ENCODE measurements at places on chromosomes 7 and 10.
A peak's percentile ranks its signal among the peaks of the same experiment; 100 is the strongest.

GRCh38 chr10:74034301-74034700, 36.4 kb downstream of the VCL start:
- DNase-seq, result no peak

DNA sequence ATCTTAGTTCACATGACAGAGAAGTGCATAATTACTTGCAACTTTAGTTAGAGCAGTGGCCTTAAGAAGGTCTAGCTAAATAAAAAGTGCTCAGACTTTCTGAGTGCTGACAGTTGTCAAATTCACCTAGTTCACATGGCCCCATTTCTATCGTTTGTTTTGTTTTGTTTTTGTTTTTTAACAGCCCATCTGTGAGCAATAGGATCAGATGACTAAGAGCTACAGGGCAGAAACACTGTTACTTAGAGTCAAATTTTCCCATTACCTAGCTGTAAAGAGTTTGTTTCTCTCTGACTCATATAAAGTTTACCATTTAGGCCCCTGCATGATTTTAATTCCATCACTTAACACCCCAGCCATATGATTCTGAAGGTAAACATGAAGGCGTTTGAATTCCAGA, 18.8 kb downstream of the CAV1 start:
- no peak for DNase-seq

GRCh38 chr10:104331208-104331838, 6.9 kb downstream of the ITPRIP start:
- no peak for DNase-seq

DNA sequence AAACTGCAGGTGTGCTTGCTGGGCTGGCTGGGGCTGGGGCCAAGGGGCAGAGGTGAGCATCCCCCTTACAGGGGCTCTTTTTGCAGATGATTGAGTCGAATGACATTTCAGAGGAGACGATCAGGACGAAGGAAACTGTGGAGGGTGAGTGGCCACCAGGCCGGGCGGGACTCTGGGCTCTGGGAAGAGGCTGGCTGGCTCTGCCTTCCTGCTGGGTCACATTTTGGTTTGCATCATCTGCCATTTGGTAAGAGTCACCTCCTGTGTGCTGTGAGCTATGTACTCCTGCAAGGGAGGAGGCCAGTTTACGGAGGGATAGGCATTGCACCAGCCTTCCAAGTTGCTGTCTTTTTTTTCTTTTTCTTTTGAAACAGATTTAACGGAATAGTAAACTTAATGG, 73.0 kb upstream of the GTF2IRD1 start:
- DNase-seq, result no peak

DNA sequence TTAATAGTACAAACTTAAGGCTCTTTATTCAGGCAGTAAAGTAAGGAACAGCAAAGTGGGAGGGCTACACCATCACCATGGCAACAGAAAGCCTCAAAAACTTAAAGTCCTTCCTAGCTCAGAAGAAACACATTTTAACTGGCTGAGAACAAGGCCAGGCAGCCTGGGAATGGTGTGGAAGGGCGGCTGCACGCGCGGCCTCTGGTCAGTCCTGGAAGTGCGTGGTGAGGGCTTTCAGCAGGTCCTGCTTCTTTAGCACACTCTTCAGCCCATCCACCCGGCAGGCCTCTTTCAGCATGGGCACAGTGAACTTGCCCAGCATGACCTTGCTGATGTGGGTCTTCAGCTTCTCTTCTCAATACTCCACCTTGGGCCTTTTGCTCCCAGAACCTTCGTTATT, 133.0 kb downstream of the CYP26A1 start:
- no peak for DNase-seq

DNA sequence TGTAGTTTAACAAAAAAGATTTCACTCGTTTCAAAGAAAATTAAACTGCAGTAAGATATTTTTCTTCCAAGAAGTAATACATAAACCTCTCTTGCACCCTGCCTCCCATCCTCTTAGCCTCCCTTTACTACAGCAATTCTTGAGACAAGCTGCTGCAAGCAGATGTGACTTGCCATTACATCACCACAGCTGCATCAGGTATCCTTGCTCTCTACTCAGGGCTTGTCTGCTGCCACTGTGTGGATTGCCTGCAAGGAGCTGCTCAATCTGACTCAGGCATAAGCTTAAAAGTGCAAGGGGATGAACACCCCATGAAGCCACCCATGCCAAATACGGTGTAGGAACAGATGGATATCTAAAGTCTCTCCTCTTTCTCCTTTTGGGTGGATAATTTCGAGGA, 609.9 kb downstream of the DNAJB9 start:
- no peak for DNase-seq

DNA sequence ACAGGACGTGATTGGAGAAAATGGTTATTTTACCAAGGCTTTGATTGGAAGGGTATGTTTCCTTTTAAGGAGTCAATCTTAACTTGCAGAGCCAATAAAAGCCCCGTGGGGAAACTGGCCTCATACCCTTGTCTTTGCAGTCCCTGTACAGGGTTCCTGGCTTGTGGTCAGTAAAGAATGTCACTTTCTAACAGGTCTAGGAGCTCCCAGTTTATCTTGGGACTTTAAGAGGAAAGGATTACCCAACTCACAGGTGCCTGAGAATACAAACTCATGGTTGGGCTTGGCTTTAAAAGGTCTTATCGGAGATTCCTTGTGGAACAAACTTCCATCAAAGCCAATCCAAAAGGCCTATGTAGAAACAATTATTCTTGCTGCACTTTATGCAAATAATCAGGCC, 221.8 kb downstream of the PHF14 start:
- DNase-seq, result no peak

DNA sequence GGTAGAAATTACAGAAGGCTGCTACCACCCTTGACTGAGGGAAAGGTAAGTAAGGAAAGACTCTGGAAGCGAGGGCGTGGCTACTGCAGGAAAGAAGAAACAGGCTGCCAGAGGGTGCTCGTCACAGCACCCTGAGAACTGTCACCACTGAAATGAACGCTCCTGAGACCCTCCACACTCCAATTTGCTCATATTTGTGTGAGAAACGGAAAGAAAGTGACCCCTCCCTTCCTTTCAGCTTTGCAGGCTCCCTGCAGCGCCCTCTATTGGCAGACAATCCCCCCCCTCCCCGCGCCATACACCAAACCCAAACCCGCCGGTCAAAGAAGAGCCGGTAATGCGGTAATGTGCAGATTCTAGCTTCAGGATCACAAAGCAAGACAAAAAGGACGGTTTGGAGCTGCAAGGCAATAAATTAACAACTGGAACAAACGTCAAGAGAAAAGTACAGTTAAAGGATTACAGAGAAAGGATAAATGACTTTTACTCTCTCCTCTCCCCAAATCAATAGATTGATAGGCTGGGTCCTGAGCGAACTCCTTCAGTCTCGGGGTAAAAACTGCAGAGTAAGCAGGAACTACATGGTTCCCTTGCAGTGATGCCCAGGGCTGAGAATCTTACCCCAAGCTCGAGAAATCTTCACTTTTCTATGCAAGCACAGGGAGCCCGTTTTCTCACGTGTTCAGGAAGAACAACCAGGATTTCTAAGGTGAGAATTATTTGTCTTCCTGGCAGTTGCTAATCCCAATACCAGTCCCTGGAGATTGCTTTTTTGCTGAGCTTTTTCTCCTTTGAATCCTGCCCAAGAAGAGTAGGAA, 47.6 kb downstream of the STEAP1B start:
- peak; percentile 49 for DNase-seq

DNA sequence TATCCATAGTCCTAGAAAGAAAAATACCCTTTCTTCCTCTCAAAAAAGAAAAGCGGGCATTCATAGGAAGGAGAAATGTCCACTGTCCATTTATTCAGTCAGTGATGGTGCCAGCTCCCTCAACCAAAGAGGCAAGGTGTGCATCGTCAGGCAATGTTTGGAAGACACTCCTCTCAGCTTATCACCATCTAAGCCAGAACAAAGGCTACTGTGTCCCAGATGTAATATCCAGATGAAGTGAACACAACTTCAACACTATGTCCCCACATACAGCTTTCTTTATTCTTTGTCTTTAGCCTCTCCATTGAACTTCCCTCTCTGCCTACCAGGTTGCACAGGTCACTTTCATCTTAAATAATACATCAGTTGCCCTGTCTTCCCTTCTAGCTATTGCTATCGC, 131.4 kb upstream of the RNF32 start:
- no peak for DNase-seq

- no peak for DNase-seq
These were observed 63.6 kb downstream of the MACC1 start for GRCh38 chr7:20153567-20153966.

DNA sequence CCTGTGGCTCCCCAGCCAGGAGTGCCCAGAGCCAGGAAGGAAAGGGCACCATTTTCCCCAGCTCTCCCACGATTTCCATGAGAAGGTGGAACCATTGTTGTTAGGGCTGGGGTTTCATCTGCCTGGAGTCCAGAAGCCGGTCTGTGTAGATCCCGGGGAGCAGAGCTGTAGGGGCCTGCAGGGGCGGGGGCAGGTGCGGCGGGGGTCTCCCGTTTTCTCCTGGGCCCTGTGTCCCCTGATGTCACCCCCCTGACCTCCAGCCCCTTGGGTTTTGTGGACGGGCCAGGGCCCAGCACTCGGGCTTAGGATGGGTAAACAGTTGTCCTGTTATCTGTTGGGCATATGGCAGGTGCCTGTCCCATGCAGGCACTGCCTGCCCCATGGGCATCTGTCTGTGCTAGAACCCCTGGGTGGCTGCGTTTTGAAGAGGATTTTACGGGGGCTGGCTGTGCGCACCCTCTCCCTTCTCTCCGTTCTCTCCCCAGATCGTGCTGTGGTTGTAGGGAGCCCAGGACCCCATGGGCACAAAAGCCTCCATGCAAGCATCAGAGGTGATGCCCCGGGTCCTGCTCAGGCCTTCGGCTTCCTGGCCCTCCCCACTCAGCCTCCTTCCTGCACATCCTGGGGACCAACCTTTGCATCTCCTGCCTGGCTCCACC, 158.8 kb downstream of the WDR37 start:
- no peak for DNase-seq

GRCh38 chr10:78081292-78081691, 47.6 kb downstream of the RPS24 start:
- no peak for DNase-seq

GRCh38 chr10:55002420-55002819, 201.4 kb upstream of the PCDH15 start:
- DNase-seq, result no peak

DNA sequence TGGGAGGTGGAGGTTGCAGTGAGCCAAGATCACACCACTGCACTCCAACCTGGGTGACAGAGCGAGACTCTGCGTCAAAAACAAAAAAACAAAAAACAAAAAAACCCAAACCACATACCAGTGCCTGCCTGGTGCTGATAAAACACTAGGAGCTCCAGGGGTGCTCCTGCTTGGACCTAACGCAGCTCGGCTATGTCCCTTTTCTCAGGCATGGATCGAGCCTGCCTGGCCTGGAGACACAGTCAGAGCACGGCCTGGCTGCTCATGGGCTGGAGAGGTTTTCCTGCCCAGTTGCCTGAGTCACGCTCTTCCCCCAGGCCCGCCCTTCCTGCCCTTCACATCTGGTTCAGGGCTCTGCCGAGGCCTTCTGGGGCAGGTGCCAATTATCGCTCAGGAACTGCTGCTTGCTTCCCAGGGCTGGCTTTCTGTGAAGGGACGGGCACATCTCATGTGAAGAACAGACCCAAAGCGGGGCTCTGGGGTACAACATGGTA, 12.6 kb upstream of the NPFFR1 start:
- peak; percentile 83 for DNase-seq

- DNase-seq, result peak; percentile 92
These were observed at the start of the genes GPC2 and STAG3 for GRCh38 chr7:100177045-100178001. Gene GPC2 (minus strand): TSS chr7:100177381. CDS start chr7:100177199, 182 bp downstream. Gene STAG3 (plus strand): TSS chr7:100177918. CDS start chr7:100180557, 2,639 bp downstream.

DNA sequence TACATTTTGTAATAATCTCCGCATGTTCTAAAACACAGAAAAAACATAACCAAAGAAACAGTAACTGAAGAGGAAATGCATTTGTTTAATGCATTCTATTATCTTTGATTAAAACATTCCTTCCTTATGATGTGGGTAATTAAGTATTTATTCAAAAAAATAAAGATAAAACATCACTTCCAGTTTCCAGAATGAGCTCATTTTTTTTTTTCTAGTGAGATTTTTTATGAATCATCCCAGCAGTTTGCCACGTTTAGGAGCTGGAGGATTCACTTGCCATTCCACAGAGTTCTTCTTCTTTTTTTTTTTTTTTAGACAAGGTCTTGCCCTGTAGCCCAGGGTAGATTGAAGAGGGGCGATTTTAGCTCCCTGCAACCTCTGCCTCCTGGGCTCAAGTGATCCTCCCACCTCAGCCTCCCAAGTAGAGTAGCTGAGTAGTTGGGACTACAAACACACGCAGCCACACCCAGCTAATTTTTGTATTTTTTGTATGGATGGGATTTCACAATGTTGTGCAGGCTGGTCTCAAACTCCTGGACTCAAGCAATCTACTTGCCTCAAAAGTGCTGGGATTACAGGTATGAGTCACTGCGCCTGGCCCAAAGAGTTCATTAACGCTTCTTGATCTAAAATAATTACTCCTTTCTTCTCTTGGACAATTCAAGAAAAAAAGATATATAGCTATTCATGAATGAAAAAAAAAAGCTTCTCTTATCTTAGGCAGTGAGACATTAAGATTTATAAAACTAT, 177.3 kb downstream of the DKK1 start:
- no peak for DNase-seq

DNA sequence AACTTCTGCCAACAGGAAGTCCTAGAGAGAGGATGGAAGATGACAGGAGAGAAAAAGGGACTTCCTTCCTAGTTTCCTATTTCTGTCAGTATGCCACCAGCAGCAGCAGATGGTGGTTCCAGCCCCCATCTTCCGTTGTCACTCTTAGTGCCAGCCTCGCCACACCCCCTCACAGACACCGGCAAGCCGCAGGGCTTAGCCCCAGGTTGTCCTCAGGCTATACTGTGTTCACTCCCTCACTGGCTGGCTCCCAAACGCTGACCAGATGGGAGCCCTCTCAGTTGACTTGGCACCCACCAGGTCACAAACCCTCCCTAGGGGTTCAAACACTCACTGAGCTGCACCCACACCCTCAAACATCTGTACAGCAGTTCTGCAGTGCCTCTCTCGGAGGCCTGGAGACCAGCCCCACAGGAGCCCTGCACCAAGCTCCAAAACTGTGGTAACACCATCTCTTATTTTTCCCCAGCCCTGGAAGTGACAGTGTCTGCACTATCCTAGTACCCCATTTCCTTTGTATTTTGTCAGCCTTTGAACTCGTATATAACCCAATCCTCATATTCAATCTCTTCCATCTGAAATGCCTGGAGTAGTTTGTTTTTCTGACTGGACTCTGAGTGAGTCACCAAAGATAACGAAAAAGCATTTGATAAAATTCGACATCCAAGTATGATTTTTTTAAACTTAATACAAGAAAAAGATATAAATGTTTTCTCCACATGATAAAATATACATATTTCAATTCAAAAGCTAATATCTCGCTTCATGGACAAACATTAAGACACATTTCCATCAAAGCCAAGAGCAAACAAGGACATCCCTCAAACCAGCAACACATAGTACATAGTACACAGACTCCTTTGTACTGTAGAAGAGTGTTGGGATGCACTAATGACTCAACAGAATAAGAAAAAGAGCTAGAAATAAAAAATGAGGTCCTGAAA, 34.5 kb downstream of the SMURF1 start:
- no peak for DNase-seq

Measured in hindlimb muscle (tissue), 1 donor.